ENCODE measurements at places on chromosomes 2 and 18.

DNA sequence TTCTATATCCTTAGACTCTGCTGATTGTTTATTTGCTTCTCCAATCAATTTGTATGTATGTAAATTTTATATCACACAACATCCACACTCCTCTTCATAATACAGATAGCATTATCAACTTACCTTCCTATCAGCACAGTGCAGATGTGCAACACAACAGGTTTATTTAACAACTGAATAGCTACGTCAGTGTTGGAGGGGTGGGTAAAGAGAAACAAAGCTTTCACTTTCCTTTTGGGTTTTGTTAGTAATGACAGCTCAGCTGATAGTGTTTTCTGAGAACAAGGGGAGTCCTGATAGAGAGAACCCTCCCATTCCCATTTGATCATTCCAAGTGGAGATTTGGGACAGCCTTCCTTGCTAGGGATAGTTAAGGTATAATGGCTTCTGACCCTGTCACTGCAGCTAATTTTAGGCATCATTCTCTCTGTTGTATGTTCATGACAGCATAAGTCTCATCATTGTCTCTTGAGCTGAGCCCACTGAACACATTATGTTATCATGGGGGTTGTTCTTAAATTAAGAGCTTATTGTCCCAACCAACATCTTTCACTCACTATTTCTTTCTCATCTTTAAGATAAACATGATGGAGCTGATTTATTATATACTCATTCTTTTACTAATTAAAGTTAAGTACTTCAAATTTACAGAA, 227.7 kb downstream of the GPD2 start:
- no peak for DNase-seq

DNA sequence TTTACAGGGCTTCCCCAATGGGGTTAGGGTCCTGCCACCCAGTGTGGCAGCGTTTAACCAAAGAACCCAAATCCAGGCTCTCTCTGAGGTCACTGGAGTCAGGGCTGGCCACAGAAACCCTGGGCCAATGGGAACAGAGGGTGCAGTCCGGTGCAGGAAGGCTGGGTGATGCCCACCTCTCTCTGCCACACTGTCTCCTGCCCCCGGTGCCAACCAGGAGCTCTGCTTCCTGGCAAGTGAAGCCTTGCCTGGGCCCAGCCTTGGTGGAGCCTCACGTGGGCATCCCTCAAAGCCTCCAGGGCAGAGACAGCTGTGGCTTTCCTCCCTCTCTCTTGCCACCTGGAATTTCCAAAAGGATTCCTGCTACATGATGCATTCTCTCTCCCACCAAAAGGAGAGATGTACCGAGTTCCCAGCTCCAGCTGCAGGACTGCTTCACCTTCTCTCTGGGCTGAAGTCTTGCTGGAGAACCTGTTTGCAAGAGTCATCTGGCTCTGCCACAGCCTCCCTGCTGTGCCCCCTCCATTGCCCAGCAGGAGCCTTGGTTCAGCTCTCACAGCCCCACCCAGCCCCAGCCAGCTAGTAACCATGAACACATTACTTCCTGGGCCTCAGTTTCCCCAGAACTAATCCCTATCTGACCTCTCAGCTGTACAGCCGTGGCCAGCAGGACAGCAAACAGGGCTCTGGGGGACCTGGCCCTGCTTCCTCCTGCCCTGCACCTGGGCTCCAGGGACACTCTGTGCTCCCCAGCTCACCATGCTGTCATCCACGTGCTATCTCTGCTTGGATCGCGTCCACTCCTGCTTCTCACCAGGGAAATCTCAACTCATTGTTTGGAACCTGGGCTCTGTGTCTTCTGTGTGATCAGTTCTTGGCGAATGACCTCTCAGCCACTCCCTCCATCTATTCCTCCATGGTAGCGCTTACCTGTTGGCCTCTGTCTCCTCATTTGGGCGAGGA, 43.4 kb downstream of the KCNF1 start:
- no peak for DNase-seq

DNA sequence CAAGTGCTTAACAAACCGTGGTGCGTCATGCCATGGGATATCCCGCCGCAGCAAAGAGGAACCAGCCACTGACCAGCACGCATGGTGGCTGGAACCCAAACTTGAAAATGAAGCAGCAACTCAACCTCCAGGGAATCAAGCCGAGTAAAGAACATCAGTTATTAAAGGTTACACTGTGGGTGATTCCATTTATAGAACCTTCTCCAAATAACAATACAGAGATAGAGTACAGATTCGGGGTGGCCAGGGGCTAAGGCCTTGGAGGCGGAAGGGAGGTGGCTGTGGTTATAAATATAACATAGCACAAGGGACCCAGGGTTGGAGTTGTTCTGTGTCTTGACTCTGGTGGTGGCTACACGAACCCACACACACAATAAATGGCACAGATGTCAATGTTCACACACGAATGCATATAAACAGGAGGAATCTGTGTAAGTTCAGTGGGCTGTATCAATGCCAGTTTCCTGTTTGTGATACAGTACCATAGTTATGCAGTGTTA, 123.1 kb downstream of the EIPR1 start:
- DNase-seq = no peak

DNA sequence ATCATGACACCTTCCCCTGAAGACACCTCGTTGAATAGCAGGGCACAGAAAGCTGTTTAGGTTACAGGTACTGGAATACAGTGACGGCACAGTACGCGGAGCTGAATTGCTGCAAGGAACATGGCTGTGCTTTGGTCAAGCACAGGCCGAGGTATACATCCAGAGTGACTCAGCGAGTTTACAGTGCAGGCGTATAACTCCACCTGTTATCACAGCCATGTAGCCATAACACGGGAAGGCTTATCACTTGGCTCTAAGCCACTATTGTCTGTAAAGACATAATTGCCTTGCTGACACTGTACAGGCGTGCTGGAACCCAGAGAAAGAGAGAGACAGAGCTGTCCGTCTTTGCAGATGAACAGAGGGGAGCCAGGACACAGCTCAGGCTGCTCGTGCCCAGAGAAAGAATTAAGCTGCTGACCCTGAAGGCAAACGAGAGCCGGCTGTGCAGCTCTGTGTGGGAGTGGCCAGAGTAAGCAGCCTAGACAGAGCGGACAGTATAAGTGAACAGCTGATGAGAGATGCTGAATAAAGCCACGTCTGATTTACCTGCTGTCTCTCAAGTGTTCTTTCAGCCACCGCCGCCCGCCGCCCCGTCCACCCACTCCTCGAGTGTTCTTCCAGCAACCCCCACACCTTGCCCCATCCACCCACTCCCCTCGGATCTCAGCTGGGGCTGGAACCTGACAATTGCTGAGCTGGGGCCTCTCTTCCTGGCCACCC, 87.3 kb upstream of the PPP1CB start:
- no peak for DNase-seq

DNA sequence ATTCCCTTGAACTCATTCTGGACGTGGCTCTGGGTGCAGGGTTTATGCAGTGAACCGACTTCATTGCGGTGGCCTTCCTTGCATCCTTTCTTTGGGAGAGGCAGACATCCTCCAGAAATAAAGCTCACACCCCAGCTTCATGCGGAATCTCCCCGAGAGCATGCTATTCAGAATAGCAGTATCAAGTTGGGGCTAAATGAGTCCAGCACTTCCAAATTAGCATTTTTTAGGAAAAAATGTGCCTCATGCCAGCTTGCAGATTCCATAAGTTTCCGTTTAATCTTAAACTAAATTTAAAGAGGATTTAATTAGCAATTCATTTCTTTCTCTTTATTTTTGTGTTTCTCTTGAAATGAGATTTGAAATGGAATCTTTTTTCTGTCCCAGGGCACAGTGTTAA, 107.4 kb upstream of the HDAC4 start:
- DNase-seq = no peak

DNA sequence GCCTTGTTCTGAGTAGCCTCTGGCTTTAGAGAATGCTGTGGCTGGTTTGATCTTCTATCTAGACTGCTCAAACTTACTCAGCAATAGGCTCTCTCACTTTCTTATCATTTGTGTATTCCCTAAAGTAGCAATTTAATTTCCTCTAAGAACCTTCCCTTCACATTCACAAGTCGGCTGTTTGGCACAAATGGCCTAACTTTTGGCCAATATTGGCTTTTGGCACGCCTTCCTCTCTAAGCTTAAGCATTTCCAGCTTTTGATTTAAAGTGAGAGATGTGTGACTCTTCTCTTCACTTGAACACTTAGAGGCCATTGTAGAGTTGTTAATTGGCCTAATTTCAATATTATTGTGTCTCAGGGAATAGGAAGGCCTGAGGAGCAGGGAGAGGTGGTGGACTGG, 219.5 kb upstream of the PXDN start:
- DNase-seq = no peak
